ENCODE measurements at places on chromosomes 7 and 10.
A peak's percentile ranks its signal among the peaks of the same experiment; 100 is the strongest.

GRCh38 chr10:67818323-67818722 lies 19.7 kb downstream of the DNAJC12 start:
- no peak for DNase-seq

DNA sequence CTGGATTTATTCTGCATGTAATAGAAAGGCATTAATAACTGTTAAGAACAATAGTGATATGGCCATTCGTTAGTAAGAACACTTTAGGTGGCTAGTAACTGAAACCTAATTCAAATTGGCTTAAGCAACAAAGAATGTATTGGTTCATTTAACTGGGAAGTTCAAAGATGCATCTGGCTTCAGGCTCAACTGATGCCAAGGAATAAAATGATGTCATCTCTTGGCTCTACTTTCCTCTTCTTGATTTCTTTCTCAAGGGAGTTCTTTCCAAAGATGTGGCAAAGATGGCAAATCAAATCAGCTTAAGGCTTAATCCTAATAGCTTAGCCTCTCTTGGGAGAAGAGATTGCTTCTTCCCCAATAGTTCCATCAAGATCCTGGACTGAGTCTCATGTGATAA lies 51.6 kb downstream of the PIK3CG start:
- no peak for DNase-seq

DNA sequence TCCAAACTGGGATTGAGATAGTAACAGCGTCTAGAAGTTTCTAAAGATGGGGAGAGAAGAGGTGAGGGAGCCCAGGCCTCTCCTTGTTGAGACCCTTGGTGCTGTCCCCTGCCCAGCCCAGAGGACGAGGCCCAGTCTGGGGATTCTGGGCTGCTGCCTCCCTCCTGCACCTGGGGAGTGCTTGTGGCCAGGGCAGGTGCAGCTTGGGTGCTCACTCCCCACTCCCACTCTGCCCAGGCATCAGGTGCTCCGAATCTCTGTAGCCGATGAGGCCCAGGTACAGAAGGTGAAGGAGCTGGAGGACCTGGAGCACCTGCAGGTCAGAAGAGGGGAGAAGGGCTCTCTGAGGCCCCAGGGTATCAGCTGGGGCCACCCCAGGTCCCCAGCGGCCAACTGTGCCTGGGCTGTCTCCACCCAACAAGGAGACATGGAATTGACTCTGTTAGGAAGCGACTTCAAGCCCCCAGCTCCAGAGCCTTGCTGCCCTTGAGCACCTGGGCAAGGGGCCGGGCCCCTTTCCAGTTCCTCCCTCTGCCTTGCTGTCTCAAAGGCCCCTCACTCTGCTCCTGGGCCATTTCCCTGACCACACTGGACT lies 664 bp downstream of the CPA1 start:
- DNase-seq = no peak

DNA sequence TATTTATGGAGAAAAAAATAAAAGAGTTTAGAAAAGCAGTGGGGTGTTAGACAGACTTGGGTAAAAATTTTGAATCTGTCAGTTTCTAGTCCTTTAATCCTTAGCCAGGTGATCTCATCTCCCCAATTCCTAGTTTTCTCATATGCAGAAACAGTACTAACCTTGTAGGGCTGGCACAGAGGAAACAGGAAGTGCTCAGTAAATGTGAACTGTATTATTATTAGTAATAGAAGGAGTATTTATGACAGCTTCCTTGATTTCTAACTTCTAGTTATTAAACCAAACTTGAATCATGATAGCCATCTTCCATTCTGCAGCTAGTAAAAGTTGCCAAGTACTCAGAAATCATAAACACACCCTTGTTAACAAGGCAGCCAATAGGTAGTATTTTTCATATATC lies 12.5 kb downstream of the TBX20 start:
- no peak for DNase-seq

- no peak for DNase-seq
These were observed 162.1 kb downstream of the JAZF1 start for GRCh38 chr7:28018446-28018845.

GRCh38 chr7:90322837-90323236 lies 1.7 kb upstream of the FAM237B start:
- DNase-seq = no peak

DNA sequence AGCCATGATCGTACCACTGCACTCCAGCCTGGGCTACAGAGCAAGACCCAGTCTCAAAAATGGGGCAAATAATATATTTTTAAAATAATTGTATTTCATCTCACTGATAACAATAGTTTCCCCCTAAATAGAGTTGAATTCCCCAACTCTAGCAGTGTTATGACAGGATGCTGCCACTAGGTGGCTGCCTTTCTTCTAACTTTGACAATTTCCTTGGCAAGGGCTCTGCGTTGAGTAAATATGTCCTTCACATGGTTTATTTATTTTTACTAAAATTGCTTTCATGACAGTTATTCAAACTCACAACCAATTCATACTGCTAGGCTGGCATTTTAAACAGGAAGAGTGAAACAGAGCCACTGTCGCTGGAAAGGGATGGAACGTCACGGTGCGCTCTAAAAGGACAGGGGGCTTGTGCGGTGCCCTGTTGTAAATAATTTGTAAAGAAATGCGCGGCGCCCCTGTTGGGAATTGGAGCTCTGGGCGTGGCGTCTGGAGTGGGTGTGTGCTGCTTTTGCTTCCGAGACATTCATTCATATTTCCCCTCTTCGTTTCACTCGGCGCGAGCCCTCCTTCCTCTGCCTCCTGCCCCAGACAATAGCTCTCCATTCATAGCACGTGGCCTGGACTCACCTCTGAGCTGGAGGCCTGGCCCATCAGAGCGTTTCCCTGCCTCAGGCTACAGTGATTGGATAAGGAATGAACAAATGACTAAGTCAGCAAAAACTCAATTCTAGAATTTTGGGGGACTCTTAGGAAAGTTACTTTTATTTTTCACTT lies 20.5 kb upstream of the PITRM1 start:
- DNase-seq = no peak

- no peak for DNase-seq
These were observed 47.1 kb downstream of the HIBADH start for GRCh38 chr7:27615420-27616185.

DNA sequence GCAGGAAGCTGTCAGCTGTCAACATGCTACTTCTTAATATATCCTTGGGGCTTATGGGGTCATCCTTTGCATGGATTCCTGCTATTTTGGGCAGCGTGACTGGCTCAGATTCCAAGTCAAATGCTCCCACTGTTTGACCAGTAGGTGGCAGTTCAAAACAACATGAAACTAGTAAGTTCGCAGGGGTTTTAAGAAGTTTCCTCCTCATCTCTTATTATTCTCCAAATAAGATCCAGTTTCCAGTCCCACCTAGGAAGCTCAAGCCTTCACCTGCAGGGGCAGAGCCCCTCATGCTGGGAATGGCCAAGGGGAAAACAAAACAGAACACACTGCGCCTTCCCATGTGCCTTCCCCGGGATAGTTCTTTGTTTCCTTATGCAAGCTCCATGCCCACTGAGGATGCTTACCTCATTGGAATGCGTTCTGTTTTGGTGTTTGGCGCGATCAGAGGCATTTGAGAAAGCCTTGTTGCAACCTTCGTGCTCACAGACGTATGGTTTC lies 259.8 kb downstream of the GLI3 start:
- DNase-seq = no peak

- DNase-seq = no peak
These were observed 35.9 kb downstream of the TCF7L2 start for GRCh38 chr10:112985690-112986543.

DNA sequence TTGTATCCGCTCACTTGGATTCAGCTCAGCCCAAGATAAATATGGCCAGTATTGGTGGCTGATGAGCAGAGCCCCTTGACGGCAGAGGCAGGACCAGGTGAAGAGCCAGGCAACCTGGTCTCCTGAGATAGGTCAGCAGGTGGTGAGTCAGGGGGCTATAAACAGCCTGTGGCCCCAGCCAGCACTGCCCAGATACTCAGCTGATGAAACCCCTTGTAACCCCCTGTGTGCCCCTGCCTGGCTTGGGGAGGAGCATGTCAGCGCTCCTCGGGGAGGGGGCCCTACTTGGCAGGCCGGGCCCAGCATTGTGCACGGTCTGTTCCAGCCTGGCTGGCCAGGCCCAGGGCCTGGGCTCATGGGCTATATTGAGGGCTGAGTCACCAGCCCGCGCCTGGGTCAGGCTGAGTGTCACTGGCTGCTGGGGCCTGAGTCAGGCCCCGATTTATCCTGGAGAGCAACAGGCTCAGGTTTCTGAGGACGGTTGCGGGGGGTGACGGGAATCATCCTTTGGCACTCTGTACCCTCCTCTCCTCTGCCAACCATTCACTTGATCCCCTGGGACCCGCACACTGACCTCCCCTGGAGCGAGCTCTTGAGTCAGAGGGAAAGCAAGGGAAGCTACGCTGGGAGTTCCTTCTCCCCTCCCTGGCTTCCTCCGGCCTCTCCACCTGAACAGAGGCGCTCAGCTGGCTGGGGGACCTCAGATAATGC lies 2.8 kb upstream of the FLNC start:
- no peak for DNase-seq

- no peak for DNase-seq
These were observed 10.8 kb upstream of the CUBN start for GRCh38 chr10:17140386-17140761.

DNA sequence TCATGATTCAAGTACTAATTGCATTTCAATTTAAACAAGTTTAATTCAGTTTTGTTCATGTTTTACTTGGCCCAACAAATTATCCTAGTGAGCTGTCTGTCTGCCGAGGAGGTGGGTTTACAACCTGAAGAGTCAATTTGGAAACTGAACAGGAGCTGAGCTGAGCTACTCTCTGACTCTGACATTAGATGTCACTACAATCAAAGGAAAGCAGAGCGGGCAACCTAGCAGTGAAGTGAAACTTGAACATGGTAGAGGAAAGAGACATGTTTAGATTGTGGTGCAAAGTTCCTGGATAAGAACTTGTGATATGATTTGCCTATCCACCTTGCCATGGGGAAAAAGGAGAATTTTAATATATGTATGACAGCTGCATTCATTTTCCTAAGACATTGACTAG lies 9.6 kb upstream of the AGR3 start:
- DNase-seq = peak; percentile 60

GRCh38 chr7:121510302-121510701 lies 114.2 kb upstream of the FAM3C start:
- DNase-seq = no peak

- DNase-seq = no peak
These were observed 38.6 kb upstream of the NPY start for GRCh38 chr7:24245362-24245761.

Data from ureter (tissue), 1 donor.